Central memory CD8-positive, alpha-beta T cell (primary cell): ENCODE measurements at places on chromosomes 2 and 18.

DNA sequence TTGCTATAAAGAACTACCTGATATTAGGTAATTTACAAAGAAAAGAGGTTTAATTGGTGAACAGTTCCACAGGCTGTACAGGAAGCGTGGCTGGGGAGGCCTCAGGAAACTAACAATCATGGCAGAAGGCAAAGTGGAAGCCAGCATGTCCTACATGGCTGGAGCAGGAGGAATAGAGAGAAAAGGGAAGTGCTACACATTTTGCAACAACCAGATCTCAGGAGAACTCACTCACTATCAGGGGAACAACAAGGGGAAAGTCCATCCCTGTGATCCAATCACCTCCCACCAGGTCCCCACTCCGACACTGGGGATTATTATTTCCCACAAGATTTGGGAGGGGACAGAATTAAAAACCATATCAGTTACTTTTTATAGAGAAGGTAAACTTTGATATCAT, 273.5 kb upstream of the MMADHC start:
- DNase-seq = no peak

DNA sequence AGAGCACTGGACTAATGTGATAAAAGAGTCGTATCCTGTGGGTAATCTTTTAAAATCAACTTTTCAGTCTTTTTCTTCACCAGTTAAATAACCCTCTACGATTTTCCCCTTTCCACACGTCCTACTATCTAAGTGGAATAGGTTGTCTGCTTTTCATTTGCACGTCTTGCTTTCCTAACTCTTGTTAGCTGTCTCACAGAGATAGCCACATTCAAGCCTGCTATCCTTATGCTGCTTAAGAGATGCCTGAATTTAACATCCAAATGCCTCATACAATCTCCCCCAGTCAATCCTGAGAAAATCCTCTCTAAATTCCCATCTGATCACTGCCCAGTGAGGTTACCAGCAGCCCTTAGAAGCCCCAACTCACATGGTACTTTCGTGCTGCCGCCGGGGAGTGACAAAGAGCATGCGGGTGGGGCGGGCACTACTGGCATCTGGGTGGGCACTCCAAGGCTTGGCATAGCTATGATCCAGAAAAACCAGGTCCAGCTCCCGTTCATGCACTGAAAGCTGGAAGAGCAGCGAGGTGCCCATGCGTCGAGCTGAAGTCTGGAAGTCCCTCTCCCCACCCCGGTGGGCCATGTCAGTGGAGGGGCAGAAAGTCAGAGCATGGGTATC, 1.5 kb downstream of the KANSL3 start:
- DNase-seq = no peak

GRCh38 chr2:145800151-145801091, 1280.5 kb upstream of the ZEB2 start:
- no peak for DNase-seq

DNA sequence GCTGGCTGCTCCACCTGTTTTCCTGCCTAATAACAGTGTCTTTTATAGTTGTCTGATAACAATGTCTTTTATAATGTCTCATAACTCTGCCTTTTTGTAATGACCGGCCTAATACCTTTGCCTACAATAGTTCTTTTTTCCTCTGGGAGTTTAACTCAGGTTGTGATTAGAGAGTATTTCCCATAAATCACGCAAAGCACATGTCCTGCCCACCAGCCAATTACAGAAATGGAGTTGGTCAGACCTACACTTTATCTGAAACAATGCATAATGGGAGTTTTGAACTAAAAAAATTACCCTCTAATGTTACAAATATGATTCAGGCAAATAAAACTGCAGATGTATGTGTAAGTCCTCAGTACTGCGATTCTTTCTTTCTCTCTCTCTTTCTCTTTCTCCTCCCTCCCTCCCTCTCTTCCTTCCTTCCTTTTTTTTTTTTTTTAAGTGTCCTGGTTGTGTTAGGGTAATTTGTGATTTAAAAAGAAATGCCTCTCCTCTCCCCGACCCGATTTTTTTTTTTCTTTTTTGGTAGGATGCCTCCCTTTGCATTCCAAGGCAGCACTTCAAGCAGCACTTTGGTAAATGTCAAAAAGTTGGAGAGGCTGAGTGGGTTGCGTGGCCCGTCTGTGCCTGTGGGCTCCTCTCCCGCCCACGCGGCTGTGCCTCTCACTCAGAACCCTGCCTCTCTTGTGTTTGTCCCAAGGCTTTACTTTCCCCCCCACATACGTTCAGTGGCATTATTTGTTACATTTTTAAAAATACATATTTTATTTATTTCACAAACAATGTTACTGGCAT, 147.3 kb downstream of the AGAP1 start:
- DNase-seq = no peak

DNA sequence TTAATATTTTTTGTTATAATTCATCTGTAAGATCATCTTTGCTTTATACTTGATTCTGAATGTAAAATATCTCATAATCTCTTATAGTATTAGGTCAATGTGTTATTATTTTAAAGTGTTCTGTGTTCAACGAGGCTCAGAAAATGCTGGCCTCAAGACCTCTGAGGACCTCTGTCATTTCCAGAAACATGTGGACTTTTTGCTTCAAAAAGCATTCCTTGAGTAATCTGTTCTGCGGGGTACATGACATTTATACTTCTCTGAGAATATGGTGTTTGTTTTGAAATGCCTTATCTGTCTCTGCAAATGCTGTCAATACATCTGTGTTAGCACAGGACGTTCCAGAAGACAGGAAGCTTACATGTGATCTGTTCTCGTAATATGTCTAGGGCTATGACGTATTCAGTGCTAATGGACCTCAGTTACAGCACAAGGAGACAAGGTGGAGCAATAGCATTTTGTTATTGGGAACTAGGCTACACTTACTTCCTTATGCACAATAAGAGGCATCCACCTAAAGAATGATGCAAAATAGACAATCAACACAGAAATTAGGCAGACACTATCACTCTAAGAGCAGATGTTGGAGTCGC, 37.6 kb upstream of the IL1RL1 start:
- no peak for DNase-seq

- DNase-seq = no peak
Observed at GRCh38 chr18:35024196-35024595, 17.0 kb upstream of the MAPRE2 start.

DNA sequence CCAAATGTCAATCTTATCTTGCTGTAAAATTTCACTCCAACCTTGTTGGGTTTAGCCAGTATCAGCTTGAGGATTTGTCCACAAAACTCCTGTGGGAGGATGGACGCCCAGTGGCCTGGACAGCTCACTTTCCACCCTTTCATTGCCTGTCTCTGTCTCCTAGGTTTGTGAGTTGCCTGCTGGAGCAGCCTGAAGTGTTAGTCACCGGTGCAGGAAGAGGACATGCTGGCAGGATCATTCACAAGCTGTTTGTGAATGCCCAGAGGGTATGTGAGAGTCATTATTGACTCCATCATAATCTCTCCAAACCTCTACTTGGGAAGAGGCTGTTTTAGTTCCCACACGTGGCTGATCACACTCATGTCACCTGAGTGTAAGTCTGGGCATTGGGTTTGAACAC, 112.3 kb downstream of the RAB3GAP1 start:
- DNase-seq = no peak

DNA sequence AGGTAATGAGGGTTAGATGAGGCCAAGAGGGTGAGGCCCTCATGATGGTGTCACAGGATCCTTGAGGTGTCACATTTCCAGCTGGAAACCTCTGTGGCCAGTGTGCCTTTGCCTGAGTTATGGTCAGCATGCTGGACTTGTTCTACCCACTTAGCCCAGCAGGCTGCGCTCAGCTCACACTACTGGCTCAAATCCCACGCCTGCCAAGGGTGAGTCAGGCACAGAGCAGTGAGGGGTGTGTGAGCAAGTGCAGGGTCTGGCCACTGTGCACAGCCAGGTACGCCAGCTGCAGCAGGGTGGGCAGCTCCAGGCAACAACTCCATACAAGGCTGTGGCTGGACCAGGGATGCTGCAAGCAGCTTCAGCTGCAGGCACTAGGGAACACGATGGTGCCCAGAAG, 616.6 kb upstream of the FSHR start:
- no peak for DNase-seq

DNA sequence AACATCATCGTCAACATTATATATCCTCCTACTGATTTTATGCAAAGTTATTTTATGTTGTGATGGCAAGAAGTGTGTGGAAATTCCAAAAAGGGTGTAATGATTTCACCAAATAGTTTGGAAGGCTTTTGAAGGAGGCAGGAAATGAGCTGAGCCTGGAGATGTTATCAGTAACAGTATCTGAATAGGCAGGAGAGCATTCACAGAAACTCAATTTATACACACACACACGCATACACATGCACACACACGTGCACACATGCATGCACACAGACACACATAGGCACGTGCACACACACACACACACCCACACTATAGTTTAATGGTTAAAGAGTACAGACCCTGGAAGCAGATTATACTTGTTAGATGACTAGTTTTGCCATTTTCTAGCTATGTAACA, 47.3 kb downstream of the ARHGEF4 start:
- no peak for DNase-seq

DNA sequence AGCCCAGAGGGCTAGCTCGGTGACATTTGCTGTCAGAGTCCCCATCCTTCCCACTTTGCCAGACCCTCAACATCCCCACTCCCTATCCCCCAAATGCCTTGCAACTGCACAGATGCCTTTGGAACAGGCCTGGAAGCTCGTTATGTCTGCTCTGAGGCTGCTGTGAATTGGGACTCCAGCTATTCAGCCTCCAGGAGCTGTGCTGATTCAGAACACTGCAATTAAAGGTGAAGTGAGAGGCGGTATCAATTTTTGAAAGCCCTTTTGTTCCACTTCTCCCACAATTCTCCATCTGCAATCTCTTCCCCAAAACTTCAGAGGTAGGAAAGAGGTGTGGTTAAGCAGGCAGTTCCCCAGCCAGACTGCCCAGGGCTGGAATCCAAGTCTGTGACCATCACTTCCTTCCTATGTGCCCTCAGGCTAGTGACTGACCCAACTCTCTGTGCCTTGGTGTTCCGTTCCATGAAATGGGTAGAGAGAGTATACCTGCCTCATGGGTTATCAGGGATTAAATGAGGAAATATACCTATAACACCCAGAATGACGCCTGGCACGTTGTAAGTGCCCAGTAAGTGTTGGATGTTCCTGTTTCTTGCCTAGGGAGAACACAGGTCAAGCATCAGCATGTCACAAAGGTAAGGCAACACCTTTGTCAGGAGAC, 17.5 kb downstream of the NOSTRIN start:
- DNase-seq = no peak
